ENCODE measurements at places on chromosomes 12 and 14. TPM values are rescaled to one million over a fixed set of nuclear protein-coding genes. Genes with fewer than 3 reads are reported as not detected.

- DNase-seq: no peak
These were observed 108.1 kb downstream of the TTLL5 start for GRCh38 chr14:75769047-75769685.

GRCh38 chr12:5967645-5968415, 22.8 kb upstream of the ANO2 start:
- no peak for DNase-seq

DNA sequence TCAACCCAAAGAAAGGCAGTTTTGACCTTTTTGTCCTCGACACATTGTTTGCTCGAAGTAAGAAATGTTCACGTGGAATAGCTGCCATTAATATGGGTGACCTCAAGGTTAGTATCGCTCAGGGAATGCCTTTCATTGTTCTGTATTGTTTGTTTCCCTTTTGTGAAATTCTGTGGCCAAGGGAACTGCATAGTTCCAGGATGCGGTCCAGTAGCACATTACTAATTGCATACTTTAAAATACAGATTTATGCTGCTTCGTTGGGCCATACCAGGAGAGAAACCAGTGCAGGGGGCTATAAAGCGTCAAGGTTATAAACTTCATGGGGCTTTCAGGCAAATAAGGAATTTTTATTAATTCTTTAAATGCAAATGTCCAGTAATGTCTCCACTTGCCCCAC, 73.3 kb upstream of the USP44 start:
- no peak for DNase-seq

DNA sequence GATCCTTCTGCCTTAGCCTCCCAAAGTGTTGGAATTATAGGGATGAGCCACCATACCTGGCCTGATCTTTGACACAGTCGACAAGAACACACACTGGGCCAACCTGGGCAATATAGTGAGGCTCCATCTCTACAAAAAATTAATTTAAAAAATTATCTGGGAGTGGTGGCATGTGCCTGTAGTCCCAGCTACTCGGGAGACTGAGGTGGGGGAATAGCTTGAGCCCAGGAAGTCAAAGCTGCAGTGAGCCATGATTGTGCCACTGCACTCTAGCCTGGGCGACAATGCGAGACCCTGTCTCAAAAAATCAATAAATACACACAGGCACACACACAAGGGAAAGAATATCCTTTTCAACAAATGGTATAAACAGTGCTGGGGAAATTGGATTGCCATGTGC, 6.1 kb upstream of the OS9 start:
- DNase-seq: no peak

GRCh38 chr12:2156333-2156732, 103.5 kb downstream of the CACNA1C start:
- DNase-seq: no peak

DNA sequence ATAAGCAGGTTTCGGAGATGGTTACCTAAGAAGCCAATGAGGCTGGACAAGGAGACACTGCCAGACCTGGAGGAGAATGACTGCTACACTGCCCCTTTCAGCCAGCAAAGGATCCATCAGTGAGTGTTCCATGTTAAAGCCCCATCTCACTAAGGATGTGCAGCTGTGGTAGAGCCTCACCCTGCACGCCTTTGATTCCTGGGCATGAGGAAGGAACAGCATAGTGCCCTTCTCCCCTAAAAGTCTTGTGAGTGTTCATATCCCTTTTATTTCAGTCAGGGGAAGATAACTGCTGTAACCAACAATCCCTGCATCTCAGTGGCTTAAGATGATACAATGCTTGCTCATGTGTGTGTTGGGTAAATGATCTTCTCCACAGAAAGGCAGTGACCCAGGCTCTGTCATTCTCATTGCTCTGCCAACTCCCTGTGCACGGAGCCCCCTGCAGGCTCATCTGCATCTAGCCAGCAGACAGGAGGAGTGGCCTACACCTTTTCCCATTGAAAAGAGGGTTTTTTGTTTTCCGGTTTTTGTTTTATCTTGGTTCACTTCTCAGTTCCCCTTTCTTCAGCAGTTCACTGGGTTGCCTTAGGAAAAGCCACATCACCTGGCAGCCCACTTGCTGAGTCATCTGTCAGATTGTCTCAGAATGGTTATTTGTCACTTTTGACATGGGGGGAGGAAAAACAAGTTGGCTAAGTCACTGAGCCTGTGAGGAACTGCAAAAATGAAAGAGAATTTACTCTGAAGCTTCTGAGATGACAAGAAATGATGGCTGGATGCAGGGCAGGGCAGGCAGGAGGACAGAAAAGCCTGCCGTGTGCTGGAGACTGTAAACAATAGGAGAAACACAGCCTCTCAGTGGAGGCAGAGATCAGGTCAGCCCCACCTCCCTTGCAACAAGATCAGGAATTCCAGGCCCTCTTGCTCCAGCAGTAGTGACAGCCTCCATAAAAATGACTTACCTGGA, 193.3 kb downstream of the ANO4 start:
- no peak for DNase-seq

DNA sequence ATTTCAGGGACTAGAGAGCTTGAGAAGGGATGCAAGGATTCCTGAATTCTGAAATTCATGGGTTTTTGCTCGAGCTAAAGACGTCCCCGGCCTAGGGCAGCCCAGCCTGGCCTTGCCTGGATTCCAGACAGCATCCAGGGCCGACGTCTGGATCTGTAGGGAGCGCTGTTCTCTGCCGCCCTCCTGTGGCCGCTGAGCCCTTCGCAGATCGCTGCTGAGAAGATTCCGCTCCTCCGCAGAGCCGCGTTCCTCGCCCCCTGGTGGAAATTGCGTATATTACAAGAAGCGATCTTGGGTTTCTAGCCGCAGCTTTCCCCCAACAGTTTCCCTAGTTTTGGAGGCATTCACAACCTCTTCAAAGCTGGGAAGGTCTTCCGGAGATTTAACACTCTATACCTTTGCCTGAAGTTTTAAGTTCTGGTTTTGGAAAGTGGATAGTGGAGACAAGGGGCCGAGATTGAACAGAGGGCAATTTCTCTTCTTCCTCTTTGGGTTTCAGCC, 5.1 kb downstream of the CISTR start:
- peak; percentile 95 for DNase-seq

GRCh38 chr14:39107591-39107996, 4.6 kb upstream of the SEC23A start:
- no peak for DNase-seq

GRCh38 chr12:46891306-46891705, 65.5 kb upstream of the SLC38A4 start:
- no peak for DNase-seq

- DNase-seq: no peak
These were observed 251.3 kb downstream of the SLC16A7 start for GRCh38 chr12:59847127-59847526.

- DNase-seq: no peak
These were observed 48.8 kb downstream of the STXBP6 start for GRCh38 chr14:25001156-25001555.

DNA sequence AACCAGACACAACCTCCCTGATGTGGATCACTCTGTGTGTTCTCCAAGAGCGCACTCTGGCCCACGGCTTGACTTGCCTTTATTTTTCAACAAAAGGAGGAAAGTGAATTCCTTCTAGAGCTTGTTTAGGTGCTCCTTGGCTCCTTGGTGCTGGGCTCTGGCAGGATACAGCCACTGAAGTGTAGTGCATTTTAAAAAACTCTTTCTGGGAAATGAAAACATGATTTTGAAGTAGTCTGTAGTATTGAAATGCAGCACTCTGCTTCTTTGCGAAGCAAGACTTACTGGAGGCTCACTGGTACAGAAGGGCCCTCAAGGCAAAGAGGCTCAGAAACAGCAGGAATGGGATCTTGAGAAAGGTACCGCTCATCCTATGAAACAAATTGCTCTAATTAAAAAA, 81.6 kb downstream of the PTCSC3 start:
- DNase-seq: no peak

SUPT16H gene
- total RNA-seq: 24.0 TPM
